D721Med (cell line): ENCODE measurements at places on chromosomes 1 and 21.

DNA sequence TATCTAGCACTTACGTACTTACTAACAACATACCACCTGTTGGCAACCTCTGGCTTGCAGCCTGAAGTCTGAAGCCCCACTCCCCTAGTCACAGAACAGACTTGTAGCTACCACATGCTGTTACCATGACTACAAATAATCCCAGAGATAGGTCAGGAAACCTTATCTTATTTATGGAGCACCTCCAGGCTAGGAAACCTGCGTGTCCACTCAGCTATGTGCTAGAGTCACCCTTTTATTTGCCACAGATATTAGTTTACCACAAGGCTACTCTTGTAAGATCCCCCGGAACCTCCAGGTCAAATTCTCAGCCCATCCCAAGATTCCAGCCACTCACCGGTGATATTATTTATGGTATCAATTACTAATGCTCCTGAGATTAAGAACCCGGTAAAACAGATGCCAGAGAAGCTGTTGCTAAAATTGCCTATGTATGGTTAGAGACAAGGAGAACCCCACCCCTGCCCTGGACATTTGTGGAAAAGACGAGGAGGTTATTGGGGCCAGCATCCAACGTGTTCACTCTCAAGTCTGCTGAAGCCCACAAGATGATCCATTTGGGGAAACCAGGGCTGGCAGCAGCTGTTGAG is 116.5 kb downstream of the TBX15 start:
- no peak for DNase-seq

DNA sequence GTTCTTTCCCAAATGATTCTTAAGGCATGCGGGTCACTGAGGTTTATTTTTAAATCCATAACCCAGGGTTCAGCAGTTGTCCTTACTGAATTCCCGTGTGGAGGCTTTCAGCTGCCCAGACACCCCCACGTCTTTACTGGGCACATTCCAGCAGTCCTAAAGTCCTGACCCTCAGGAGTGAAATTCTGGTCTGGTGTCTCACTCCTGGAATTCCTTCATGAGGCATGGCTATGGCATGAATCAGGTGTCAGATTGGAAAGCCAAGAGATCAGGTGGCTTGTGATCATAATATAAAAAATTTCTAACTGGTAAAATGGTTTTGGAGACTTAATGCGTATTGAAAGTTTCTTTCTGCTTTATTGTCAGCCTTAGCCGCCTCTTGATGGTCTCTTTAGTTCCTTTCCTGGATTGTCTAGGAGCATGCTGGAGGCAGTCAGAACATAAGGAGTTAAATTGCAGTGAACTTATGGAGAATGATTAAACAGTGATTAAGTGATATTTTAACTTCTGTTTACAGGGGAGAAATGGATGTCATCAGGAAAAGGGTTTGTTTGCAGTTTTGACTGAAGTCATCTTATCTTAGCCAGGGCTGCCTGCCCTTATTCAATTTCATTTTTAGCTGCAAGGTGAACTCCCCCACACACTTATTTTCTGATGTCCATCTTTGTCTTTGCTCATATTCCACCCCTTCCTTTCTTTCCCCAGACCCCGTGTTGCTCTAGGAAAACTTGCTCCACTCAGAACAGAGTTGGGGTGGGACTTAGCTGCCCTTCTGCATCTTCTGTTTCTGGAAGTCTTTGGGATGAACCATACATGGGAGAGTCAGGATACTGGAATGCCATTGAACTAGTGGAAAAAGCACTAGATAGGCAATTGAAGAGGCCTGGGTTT is 25.7 kb upstream of the MACF1 start:
- DNase-seq: no peak

DNA sequence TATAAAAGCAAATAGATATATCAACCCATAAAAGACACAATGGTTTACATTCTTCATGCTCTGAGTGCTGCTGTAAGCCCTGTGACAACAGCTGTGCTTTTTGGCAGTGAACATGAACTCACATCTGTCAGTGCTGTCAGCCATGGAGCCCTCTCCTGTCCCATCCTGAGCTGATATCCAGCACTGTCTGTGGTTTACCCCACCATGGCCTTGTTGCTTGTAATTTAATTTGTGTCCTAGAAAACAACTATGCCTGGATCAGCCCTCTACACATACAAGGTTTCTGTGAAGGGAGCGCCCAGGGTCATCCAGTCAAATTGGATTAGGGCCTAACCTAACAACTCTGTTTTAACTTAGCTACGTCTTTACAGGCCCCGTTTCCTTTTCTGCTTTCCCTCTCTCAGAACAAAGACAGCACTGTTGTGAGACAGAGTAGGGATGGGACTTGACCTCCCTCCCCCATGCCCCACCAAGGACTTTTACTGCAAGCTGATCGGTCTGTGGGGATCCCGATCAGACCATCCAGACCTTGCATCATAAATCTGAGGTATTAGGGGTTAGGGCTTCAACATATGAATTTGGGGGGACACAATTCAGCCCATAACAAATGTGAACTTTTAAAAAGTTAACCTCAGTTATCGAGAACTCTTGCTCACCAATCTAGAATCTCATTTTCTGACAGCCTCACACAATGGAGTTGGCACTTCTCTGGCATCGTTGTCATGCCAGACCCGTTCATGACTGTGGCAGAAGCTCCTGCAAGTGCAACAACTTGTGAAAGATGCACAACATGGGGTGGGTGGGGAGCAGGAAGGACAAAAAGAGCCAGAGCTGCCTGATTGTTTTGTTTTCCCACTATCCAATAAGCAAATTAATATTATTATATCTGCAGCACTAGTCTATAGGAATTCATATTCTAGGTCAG is 16.4 kb upstream of the SLC44A3 start:
- no peak for DNase-seq

DNA sequence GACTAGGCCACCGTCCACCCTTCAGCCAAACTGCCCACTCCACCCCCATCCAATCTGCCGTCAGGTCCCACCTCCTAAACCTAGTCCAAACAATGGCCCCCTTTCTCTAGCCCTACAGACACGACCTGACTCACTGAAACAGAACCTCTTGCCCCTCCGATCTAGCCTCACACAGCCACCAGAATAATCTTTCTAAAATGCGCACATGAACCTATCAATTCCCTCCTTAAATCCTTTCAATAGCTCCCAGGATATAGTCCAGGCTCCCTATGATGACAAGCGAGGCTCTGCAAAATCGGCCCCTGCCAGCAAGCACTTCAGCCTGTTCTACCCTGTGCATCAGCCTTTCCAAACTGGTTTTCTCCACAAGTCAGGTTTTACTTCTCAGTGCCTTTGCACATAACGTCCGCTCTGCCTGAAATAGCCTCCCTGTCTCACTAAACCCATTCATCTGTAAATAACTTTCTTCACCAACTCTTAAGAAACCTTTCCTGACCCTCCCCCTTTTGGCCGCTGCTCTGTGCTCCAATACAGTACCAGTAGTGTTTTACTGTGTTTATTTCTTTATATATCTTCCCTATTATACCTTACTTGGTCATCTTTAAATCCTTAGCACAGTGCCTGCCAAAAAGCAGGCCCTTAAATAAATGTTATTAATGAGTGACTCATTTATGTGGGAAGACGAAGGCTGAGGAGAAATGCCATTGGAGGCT is 9.0 kb upstream of the CDC20 start:
- no peak for DNase-seq

DNA sequence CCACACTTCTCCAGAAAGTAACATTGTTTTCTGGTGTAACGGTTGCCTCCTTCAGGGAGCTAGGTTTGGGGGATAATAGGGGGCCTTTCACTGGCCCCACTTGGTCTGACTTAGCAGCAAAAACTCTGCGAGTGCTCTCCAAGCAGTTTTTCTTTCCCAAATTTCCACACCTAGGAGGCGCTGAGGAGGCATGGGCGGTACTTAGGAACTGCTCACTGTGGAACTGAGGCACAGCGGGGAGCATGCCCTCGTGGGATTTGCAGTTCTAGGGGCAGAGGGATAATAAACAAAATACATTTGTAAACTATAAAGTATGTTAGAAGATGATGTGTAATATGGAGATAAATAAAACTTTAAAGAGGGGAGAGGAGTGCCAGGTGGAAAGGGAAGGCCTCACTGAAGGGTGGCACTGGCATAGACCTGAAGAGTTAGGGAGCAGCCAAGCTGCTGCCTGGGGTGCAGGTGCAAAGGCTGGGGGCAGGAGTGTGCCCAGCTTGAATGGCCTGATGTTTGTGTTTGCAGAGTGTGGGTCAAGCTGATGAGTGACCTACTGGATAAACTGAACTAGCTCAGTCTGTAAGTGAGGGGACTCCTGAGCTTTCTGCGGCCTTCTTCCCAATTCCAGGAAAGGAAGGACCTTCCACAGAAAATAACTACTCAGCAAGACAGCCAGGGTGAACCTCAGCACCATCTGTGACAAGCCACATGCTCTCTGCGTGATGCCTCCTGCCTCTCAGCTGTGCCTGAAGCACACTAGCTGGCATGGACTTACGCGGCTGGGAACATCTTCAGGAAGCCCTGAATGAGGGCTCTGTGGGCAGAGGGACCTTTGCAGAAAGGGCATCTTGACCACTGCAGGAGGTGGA is 1.9 kb downstream of the EPHX1 start:
- no peak for DNase-seq

GRCh38 chr1:214372092-214372491 is 91.1 kb downstream of the SMYD2 start:
- no peak for DNase-seq

DNA sequence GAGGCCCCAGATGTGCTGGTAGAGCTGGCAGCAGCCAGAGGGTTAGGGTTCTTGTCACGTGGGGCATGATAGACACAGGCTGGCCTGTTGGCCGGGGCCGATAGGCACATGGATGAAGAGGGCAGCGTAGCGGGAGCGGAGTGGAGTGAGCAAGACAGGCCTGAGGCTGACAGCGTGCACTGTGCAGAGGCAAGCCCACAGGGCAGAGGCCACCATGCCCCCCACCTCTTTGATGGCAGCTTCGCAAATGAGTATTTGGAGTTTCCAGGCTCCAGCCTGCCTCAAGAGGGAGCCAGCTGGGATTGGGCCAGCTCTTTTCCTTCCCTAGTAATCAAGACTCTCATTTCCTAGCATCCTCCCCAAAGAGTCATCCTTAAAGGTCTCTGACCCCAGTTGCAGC is 43.5 kb downstream of the TMCC2 start:
- DNase-seq: no peak
